GM04503 (cell line): ENCODE measurements at places on chromosomes 3 and 15.

DNA sequence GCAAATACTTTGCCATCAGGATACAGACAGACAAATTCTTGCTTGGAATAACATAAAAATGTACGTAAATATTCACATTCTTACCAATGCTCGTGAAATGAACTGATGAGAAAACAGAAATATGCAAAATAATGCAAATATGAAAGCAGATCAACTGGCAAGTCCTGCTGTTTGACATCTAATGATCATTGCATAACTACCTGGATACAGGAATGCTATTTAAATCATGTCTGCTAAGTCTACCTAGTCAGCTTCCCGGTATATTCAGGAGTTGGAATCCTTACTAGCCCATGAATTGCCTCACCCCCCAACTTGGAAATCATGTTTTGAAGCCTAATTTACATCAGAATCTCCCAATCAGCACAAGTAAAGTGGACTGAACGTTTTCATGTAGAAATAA lies 230.6 kb downstream of the CHL1 start:
- no peak for DNase-seq

GRCh38 chr3:32959371-32959770 lies 7.9 kb downstream of the CCR4 start:
- DNase-seq, result no peak

DNA sequence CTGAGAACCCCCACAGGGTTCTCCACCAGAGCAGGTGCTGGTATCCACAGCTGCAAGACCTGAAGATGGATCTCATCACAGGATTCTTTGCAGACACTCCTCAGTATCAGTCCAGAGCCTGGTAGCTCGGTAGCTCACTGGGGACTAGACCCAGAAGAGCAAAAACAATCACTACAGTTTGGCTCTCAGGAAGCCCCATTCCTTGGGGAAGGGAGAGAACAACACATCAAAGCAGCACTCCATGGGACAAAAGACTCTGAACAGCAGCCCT lies 22.2 kb downstream of the STRIT1 start:
- no peak for DNase-seq

DNA sequence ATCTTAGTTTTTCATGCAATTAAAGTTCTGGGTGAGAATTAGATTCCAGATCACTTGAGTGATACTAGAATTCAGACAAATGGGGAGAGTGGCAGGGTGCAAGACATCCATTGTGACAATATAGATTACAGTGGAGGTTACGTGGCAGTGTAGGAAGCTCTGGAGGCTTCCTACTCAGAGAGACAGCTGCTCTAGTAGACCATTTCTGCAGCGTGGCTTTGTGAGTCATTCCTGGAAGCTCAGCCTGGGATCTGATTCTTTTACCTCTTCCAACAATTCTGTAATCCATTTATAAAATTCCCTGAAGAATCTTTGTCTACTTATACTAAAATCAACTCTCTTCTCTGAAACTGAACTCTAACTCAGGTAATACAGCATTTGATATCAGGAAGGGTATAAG lies 90.4 kb upstream of the ASB14 start:
- DNase-seq, result no peak

DNA sequence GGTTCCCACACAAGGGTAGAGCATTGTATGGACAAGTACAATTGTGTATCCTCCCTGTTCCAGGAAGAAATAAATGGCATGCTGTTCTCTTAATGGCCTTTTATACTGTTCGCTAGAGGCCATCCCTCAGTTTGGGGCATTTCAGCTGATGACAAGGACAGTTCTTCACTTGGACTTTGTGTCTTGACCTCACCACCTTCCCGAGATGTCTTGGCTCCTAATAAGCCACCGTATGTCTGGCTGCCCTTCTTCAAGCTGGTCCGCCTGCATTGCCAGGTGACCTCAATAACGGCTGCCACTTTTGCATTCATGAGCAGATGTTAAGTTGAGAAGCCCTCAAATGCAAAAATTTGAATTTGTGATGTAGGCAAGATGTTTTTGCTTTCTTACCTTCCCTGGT lies 24.1 kb downstream of the ZBTB38 start:
- DNase-seq, result no peak

DNA sequence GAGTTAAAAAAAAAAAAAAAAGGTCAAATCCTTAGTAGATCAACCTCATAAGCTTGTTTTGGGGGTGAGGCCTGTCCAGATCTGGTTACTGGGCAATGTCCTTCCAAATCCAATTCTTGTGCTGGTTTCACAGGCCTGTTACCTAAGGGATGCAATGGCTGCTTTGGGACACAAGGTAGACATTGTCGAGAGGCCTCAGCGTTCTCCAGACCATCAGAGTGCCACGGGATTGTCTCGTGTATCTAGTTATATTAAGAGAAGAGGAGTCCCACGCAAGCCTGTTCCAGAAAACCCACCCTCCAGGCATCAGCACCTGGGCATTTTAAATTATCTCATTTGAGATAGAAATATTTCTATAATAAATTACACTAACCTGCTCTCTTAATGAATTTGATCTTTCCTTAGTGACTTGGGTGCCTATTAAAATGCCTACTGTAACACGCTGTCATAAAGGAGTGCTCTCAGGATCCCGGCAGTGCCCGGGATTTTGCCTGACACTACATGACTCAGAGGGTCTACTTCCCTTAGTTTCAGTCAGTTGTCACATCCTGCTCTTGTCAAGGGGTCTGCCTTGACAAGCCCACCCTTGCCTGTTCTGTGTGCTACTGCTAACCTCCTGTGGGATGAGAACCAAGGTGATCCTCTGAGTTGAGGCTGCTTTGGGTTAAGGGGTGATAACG lies 116.0 kb downstream of the LIPC start:
- DNase-seq, result no peak

GRCh38 chr15:47844437-47844836 lies 127.1 kb downstream of the SEMA6D start:
- DNase-seq, result no peak

- DNase-seq, result no peak
These were observed 21.3 kb upstream of the SEC62 start for GRCh38 chr3:169945313-169945712.

DNA sequence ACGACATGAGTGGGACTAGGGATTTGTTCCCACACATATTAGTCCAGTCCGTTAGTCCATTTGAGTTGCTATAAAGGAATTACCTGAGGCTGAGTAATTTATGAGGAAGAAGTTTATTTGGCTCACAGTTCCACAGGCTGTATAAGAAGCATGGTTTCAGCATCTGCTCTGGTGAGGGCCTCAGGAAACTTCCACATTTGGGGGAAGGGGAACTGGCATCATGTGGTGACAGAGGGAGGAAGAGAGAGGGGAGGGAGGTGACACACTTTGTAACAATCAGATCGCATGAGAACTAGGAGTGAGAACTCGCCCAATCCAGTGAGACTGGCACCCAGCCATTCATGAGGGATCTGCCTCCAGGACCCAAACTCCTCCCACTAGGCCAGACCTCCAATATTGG lies 769.9 kb upstream of the ROBO1 start:
- no peak for DNase-seq

DNA sequence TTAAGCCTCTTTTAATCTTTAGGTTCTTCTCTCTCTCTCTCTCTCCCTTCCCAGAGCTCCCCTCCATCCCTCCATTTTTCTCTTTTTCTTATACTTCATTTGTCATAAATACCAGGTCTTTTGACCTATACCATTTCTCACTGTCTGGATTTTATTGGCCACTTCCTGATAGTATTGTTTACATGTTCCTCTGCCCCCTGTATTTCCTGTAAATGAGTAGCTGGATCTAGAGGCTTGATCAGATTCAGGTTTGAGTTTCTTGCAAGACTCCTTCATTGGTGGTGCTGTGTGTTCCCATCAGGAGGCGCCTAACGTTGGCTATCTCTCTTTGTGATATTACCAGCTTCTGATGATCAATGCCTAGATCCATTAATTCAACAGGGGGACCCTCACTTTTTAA lies 42.2 kb downstream of the DAPK2 start:
- no peak for DNase-seq

- peak; percentile 94 for DNase-seq
These were observed 279.3 kb upstream of the RASGRP1 start for GRCh38 chr15:38843736-38844590.

GRCh38 chr3:151234825-151235224 lies 31.8 kb upstream of the GPR171 start:
- no peak for DNase-seq

GRCh38 chr3:43162230-43163084 lies 56.6 kb upstream of the POMGNT2 start:
- no peak for DNase-seq

DNA sequence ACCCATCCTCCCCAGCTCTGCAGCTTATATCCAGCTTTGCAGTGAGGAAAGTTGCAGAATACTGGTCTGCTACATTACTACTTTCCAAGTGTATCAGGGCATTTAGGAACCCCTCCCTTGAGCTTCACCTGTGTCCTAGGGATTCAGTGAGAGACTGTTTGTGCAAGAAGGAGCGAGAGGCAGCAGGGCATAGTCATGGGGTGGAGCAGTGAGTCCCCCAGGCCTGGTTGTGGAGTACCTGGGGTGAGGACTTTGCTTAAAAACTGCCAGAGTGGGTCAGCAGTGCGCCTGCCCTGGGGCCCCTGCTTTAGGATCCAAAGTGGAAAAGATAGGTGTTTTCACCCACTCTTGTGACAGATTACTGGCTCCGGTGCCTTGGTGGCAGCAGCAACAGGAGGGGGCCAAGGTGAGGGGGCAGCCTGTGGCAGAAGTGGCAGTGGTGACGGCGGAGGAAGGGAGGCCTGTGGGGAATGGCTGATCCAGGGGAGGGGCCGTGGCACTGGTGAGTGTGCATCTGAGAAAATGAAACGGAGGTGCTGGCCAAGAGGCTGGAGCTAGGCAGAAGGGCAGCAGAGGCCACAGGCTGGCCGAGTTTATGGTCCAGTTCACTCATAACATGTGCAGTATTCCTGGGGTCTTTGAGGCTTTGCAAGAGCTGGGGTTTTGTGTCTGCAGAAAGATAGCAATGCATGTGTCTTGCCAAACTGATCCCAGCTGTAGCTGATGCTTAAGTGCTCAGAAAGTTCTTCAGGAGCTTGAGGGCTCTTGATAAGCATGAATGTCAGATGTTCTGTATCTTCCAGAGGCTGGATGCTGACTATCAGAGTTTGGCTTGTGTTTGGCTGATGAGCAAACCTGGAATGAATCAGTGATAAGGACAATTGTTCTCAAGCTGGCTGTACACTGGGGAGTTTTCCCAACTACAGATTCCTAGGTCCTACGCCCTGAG lies 43.4 kb downstream of the GOLGA6A start:
- no peak for DNase-seq

DNA sequence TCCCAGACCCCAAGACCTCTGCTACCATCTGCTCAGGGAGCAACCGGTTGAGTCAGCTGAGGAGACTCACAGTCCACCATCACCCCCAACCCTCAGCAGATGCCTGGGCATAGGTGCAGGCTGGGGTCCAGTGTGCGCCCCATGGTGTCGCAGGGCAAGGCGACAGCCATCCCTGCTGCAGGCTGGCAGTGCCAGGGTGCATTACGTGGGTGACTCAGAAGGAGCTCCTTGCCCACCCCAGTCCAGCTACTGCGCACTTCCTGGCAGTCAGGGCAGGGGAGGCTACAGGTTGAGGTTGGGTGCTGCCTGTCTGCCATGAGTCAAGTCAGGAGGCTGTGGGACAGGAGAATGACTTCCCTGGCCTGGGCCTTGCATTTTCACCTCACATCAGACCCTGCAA lies 33.5 kb downstream of the RASGRF1 start:
- no peak for DNase-seq

DNA sequence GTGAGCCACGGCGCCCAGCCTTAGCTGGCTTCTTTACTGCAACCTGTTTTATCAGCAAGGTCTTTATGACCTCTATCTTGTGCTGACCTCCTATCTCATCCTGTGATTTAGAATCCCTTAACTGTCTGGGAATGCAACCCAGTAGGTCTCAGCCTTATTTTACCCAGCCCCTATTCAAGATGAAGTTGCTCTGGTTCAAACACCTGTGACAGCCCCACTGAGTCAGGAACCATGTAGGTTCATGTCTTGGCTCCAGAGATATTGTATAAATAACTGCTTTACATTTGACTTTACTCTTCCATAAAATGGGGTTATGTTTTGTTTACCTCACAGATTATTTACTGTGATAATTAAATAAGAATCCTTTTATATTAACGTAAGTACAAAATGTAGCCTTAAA lies 27.1 kb upstream of the ANO10 start:
- DNase-seq, result no peak

DNA sequence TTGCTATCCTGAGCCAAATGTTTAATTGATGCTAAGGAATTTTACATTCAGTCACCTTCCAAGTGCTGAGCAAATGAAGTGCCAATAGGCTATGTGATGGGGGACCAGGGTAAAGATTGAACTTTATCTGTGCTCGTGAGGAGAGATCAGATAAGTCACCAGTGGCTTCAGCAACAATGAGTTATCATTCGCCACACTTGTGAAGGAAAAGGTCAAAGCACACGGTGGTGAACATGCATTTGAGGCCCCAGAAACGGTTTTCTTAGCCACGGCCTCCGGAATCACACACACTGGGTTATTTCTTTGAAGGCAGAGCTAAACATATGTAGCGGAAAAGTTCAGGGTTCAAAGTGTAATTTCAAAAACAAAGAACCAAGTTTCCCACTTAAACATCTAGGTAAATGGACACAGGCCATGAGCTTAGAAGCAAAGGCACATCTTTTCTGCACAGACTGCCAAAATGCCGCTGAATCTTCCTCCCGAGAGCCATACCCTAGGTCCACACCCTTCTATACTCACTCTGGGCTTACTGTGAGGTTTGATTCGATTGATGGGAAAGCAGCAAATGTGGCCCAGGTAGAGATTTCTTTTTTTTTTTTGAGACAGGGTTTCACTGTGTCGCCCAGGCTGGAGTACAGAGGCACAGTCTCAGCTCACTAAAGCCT lies 268.5 kb downstream of the SHQ1 start:
- no peak for DNase-seq

DNA sequence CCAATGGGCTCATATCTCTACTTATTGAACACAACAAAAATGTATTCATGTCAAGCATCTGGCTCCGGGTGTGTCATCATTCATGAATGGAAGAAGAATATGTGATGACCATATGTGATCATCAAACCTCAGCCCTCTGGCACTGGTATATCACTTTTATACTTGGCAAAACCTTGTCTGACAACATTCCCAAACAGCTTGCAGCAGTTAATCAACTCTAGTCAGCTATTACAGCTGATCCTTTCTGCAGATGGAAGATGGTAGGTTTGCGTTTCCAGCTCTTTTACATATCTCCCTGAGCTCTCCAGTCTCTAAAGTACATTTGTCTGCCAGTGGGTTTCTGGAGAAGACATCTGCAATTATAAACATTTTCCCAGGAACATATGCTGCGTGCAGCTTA lies 6.6 kb downstream of the PLSCR5 start:
- no peak for DNase-seq

GRCh38 chr15:50127255-50127777 lies 8.3 kb upstream of the ATP8B4 start:
- DNase-seq, result no peak

GRCh38 chr3:118932822-118933558 lies 101.7 kb downstream of the IGSF11 start:
- DNase-seq, result no peak

DNA sequence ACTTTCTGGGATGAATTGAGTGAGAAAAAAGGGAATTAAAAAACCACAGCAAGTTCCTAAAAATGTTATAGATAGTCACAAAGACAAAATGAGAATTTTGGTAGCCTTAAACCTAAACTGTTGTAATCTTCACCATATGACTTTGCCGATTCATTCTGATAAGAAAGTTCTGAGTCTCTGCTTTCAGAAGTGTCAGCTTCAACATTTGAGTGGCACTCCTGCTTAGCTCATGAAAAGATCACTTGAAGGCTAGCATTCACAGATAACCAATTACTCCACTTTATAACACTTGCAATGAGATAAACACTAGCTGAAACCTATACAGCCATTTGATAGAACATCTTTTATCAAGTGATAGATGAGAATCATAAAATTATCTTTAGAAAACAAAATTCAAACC lies 288.1 kb upstream of the POU1F1 start:
- DNase-seq, result no peak
